ENCODE measurements at places on chromosomes 16 and 17.

- no peak for DNase-seq
Observed at GRCh38 chr16:89921131-89921701, 1.9 kb upstream of the TUBB3 start.

DNA sequence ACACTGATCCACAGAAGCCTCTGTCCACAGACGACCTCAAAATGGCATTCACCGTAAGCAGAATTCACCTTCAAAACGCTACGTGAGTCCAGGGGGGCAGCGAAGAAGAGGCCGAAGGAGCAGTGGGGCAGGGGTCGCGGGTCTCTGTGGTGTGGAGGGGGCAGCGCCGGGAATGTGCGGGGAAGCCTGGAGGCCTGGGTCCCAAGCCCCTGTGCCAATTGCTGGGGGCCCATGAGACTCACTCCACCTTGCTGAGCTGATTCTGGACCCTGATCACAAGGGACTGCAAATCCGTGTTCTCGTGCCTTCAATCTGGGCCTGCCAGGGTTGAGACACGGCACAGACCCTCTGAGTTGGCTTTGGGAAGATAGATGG lies 43.3 kb upstream of the SMPD3 start:
- no peak for DNase-seq

- no peak for DNase-seq
Observed at GRCh38 chr17:51647826-51648225, 387.5 kb downstream of the UTP18 start.

DNA sequence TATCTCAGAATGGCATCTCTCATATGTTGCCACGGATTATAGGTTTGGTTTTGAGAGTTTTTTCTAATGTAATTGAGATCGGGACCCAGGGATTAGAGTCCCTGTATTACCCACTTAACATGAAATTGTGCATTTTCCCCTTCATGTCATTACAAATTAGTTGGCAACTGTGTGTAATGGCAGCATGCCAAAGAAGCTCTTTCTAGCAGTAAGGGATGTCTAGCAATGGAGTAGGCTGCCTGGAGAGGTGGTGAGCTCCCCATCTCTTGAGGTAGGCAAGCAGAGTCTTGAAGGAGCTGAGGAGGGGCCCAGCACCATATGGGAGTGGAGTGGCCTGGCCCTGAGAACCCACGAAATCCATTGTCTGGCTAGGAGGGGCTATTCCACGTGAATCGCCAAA lies 10.0 kb upstream of the KATNB1 start:
- DNase-seq = no peak

- DNase-seq = no peak
Observed at GRCh38 chr16:72444696-72445095, 272.7 kb upstream of the PMFBP1 start.

DNA sequence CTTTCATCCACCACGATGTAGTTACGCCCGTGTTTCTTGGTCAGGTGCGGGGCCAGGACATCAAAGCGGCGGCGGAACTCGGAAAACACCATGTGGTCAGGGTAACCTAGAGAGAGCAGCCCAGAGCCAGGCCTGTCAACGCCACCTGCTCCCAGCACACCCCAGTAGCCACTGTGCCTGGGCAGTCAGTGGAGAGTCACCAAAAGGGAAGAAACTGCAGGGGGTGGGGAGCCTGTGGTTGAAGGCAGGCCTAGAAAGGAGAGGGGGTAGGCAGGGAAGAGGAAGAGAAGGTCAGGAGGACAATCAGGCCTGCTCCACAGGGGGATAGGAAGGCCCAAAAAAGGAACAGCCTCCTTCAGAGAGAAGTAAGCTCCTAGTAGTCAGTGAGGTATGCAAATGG lies 64.1 kb downstream of the PIPOX start:
- DNase-seq = no peak

DNA sequence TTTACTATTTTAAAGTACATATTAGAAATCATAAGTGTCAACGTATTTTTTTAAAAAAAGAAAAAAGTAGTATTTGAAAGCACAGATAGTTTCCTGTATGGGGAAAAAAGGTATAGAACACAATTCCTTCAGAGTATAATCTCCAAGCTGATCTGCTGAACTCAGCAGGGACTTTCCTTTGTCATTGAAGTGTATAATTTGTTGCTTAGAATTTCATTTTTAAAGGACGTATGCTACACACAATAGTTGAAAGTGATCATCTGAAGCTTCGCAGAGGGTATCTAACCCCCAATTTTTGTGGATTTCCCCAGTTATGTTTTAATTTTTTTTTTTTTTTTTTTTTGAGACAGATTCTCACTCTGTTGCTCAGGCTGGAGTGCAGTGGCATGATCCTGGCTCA lies 20.2 kb upstream of the MAPT start:
- no peak for DNase-seq

DNA sequence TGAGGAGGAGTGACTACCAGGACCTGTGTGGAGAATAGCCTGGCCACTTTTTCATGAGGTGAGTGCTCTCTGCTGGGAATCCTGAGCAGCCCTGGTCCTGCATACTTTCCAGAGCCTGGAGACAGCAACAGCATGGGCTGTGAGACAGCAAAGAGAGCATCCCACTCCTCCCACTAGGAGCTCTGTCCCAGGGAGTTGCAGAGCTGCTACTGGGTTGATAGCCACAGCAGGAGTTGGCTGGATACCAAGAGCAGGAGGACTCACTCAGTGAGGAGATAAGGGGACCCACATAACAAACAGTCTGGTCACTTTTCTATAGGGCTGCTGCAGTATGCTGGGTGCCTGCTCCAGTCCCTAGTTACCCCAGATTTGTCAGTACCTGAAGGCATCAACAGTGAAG lies 439.3 kb upstream of the CDH8 start:
- no peak for DNase-seq

DNA sequence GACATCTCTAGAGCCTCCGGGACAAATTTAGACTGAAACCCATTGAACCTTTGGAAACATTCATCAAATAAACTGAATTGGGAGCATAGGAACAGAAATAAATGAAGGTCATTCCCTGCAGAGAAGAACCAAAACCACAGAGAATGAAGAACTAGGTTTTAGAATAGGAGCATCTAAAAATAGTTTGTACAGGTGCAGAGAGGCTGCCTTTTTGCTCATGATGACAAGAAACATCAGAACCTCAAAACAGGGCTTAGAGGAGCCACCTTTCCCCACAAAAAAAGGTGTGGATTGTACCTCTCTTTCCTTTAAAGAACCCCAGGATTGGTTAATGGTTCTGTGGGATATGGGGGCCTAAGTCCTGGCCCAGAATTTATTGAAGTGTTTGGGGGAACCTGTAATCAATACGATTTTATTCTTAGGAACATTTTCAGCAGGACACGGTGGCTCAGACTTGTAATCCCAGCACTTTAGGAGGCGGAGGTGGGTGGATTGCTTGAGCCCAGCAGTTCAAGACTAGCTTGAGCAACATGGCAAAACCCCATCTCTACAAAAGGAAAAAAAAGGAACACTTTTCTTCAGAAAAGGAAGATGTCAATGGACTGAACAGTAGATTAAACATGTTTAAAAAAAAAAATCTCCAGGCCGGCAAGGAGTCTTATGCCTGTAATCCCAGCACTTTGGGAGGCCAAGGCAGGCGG lies 37.7 kb upstream of the SLC47A1 start:
- DNase-seq = no peak

DNA sequence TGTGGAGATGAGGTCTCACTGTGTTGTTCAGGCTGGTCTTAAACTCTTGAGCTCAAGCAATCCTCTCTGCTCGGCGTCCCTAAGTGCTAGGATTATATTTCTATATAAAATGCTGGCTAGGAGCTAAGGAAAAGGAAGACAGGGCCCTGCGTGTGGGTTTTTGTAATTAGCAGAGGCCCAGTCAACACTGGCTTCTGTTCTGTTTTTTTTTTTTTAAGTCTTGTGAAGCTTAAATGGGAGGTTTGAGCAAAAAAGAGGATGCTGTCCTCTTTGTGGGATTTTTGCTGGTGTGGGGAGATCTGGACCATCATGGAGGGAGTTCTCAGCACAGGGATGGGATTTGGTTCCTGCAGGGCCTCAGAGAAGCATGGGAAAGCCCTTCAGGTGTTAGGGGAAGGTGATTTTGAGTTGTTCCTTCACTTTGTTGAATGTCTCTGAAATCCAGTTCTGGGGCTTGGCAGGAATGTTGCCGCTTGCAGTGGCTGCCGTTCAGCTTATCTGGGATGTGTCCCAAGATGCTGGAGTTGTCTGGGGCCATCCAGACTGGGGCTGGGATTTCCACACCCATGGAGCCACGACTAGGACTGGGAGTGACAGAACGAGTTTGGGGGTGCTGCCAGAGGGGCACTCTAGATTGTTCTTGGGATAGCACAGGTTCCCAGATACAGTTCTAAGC lies 4.2 kb downstream of the PYCARD start:
- DNase-seq = no peak

GRCh38 chr16:67326472-67327309 lies at the start of the genes KCTD19 and LRRC36:
Gene KCTD19 (minus strand): TSS chr16:67326741. CDS start chr16:67326707, 34 bp downstream.
Gene LRRC36 (plus strand): TSS chr16:67326815. CDS start chr16:67326863, 48 bp downstream.
- no peak for DNase-seq

All from amygdala (tissue), 56 donors.